Retina (tissue), 1 donor: ENCODE measurements at places on chromosomes 13 and 19.

- no peak for DNase-seq
These were observed 16.9 kb downstream of the CBY2 start for GRCh38 chr13:45718992-45719391.

GRCh38 chr13:49844181-49844580 is 51.7 kb upstream of the KPNA3 start:
- DNase-seq, result no peak

GRCh38 chr13:48975101-48975855 is 434 bp upstream of the FNDC3A start:
- peak; percentile 88 for DNase-seq

DNA sequence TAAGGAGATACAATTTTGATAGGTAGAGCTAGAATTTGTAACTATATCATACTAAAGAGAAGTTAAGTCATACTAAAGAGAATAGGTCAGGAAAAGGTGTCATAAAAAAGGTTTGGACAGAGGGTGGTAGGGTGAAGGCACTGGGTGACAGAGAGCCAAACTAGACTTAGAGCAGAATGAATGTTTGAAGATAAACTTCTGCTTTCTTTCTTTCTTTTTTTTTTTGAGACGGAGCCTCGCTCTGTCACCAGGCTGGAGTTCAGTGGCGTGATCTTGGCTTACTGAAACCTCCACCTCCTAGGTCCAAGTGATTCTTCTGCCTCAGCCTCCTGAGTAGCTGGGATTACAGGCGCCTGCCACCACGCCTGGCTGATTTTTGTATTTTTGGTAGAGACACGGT is 44.1 kb downstream of the TM9SF2 start:
- no peak for DNase-seq

- peak; percentile 83 for DNase-seq
These were observed 2.0 kb downstream of the FARP1 start for GRCh38 chr13:98144801-98145350.

DNA sequence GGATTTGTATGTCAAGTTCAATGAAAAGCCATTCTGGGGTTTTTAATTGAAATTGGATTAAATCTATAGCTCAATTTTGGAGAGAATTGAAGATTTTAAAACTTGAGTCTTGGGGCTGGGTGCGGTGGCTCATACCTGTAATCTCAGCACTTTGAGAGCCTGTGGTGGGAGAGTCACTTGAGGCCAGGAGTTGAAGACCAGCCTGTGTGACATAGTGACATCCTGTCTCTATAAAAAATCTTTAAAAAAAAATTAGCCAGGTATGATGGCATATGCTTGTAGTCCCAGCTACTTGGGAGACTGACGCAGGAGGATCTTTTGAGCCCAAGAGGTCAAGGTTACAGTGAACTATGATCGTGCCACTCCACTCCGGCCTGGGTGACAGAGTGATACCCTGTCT is 41.2 kb downstream of the VAV1 start:
- no peak for DNase-seq

DNA sequence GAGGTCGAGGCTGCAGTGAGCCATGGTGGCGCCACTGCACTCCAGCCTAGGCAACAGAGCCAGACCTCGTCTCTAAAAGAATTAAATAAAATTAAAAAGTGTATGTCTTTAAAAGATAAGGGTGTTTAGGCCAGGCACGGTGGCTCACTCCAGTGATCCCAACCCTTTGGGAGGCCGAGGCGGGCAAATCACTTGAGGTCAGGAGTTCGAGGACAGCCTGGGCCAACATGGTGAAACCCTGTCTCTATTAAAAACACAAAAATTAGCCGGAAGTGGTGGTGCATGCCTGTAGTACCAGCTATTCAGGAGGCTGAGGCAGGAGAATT is 7.5 kb upstream of the SDHAF1 start:
- peak; percentile 44 for DNase-seq
